Umbilical cord (tissue), 2 donors: ENCODE measurements at places on chromosomes 13 and 19.

DNA sequence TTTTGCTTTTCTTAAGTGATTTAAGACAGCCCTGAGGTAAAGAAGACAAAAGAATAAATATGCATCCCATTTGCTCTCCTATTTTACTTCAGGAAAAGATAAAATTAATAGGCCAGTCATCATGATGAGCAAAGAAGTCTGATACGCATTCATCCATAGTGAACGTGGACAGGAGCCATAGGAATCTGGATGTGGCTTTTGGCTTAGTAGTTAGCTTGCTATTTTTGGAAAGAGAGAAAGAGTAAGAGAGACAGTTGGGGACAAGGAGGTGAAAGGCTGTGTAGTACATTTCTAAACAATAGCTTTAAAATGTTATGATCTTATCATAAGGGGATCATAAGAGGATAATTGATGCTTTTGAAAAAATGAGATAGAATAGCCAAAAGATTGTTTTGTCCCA is 545.2 kb downstream of the IRS2 start:
- DNase-seq = no peak

GRCh38 chr13:45209229-45209628 is 8.4 kb upstream of the KCTD4 start:
- DNase-seq = no peak

DNA sequence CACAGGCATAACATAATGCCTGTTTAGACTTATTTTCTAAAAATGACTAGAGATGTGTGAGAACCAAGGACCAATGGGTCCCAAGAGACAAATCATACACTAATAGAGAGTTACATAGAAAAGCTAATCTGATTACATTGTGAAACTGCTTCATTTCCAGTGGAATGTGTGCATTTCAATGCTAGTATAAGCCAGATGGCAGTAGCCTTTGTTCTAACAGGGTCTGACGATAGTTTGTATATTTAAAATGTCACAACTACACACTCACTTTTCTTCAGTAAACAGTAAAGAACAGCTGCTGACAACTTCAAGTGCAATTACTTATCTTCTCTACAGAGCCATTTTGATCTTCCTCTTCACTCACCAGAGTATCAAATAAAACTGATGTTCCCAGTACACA is 4.3 kb upstream of the SLITRK5 start:
- DNase-seq = no peak

GRCh38 chr19:46629546-46630025 is 4.7 kb upstream of the PTGIR start:
- DNase-seq = peak; percentile 65

DNA sequence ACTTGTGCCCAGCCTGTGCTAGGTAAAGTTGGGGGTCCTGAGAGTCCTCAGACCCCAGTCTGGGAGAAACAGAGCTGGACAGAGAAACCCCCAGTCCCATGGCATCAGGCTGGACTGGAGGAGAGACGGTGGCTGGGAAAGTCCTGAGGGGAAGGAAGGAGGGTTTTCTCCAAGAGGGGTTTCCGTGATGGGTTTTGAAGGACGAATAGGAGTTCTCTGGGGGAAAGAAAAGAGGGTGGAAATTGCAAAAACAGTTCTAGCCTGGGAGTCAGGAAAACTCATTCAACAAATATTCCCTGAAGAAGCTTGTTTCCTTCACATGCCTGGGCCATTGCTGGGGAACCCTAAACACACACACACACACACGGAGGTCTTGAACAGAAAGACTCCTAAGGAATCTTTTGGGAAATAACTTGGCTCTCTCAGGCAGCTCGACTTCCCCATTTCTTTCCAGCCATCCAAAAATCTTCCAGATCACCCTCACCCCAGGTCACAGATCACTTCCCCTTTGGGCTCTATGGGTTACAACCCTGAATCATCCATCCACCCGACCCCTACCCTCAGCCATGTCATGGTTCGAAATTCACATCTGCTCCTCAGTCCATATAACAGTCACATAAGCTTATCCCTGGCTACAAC is 47.5 kb downstream of the COLGALT1 start:
- no peak for DNase-seq

GRCh38 chr19:33514885-33515551 is 6.6 kb downstream of the PEPD start:
- DNase-seq = no peak

DNA sequence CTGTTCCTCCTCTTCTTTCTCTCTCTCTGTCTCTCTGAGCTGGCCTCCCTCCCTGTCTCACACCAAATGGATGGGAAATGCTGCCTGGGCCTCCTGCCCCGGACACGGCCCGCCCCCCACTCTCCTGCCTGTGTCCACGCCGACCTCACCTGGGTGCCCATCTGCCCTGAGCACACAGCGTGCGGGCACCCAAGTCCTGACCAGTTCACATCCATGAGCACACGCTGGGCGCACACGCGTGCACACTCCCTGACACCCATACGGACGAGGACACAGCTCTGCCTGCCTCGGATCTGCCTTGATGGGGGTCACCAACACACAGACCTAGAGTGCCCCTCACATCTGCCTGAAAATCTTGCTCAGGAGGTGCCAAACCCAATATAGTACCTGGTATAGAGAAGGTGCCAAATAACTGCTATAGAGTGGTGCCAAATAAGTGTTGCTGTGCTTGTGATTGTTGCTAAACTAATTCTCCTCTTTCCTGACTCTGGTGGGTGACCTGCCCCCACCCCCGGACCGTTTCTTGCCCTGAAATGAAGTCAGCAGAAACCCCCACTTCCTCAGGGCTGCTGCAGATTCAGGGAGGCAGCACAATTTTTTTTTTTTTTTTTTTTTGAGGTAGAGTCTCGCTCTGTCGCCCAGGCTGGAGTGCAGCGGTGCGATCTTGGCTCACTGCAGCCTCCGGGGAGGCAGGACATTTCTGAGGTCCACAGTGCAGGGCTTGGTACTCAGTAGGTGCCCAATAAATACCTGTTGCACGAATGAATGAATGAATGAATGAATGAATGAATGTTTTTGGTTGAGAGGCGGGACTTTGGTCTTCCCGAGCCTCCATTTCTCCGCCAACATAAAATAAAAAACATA is 4.6 kb downstream of the NFIC start:
- no peak for DNase-seq

DNA sequence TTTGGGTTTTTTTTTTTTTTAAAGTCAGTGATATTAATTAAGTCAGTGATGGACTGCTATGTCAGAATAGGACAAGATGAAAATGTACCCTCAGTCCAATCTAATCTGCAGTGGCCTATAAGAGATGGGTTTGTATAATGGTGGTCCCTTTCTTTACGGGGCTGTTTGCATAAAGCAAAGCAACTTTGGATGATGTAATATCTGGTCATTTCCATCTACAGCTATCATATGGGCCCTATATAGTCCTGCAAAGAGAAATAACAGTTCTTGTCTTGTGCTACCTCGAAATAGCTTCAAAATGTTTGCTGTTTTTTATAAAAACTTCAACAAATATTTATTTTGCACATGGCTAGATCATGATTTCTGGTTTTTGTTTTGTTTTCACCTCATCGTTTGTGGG is 20.2 kb upstream of the POMP start:
- DNase-seq = no peak

DNA sequence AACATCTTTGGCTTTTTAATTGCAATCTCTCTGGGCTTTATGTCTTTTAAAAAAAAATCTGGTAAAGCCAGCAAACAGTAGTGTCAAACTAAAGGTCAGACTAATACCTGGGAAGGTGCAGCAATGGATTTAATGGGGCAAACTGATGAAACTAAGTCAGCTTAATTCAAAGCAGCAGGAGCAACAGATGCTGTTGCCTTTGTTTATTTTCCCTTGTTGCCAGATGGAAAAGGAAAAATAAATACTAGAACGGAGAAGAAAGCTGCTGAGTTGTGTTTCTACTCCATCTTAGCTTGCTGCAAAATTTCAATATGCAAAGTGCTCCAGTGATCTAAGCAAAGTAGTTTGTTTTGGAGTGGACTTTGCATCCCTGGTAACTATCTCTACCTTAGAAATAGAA is 1097.8 kb downstream of the PCDH17 start:
- no peak for DNase-seq

DNA sequence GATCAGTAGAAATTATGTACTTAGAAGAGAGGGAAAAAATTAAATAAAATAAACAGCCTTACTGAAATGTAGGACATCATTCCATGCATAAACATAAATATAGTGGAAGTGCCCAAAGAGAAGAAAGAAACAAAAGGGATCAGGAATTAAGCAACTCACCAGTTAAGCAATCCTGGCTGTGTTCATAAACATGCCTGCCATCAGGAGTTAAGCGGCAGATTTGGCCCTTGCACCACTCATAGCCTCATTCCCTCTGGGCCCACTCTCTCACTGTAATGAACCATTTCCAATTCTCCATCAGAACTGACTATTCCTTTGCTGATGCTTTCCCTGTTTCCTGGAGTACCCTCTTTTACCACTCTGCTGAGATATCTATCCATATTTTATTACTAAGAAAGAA is 281.4 kb downstream of the LHFPL6 start:
- DNase-seq = no peak

DNA sequence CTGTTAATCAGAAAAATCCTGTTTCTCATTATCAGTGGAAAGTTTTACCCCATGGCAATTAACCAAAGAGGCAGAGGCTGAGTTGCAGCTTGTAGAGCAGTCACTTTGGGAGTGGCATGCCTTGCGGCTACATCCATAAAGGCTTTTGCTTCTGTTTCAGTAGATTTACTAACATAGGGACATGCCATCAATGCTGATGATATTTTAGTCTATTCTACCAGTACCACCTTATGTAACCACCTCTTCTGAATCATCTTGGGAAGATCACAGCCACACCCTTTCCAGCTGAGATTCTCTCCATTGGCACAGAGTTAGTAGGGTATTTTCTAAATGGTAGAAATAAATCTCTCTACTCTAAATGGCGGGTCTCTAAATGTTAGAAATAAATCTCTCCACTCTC is 37.5 kb downstream of the POSTN start:
- DNase-seq = peak; percentile 33

DNA sequence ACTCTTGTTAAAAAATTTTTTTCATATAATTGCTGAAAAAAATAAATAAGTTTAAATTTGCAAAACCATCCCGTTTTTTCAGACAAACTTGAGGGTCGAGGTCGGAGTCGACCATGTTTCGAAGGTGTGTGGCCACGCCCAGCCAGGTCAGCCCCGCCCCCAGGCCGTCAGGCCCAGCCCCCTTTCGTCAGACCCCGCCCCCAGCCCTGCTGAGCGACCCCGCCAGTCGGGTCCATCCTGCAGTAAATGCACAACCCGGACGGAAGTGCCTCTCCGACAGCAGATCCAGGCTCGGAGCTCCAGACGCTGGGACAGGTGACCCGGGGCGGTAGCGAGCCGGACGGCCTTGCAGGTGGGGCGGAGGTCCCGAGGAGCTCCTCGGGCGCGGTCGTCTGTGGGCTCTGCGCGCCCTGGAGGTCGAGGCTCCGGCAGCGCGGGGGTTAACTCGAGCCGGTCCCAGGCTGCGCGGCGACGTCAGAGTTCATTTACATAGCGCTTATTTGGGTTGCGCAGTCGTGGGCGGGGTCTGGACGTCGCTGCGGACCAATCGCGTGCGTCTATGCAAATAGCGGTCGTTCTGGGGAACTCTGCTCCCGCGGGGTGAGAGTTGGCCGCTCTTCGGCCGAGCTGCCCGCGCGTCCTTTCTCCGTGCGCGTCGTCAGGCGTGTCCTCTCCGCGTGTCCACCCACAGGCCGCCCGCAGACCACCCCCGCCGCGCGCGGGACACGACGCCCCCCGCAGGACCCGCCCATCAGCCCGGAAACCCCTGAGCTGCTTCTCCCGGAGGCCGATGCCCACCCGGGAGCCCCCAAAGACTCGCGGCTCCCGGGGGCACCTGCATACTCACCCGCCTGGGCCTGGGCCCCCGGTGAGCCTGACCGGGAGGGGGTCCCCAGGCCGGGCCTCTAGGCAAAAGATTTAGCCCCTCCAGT is at the start of gene OCEL1:
OCEL1 (plus strand) TSS at position 225 of the 932 bp plus-strand sequence; CDS start at position 247, 22 bp downstream.
- peak; percentile 99 for DNase-seq

- DNase-seq = no peak
Observed at GRCh38 chr19:3966051-3967017, 4.6 kb downstream of the DAPK3 start.

GRCh38 chr13:39612023-39612637 is 9.1 kb upstream of the LHFPL6 start:
- peak; percentile 81 for DNase-seq

DNA sequence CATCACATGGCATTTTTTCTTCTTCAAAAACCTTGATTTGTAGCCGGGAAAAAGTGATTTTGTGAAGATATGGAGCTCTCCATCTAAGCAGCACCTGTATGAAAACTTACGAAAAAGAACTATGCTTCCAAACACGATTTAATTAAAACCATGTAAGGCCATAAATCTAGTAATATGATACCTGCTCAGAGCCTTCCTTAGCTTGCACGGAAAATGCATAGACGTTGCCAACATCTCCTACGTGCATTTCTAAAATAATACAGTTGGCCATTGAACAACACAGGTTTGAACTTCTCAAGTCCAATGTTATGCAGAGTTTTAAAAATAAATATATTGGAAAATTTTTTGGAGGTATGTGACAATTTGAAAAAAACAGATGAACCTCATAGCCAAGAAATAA is 59.1 kb upstream of the RNF113B start:
- no peak for DNase-seq

DNA sequence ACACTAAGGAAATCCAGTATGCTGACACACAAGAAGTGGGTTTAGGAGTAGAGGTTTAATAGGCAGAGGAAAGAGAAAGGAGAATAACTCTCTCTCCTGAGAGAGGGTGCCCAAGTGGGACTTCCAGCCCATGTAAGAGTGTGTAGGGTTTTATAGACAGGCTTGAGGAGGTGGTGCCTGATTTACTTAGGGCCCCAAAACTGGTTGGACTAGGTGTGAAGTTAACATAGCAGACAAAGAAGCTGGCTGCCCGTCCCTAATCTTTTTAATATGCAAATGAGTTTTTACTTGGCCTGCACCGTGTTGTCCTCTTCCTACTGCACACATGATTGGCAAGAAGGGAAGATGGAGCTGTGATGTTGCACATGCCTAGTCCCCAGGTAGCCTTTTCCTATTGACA is 752.5 kb upstream of the SLITRK5 start:
- no peak for DNase-seq

DNA sequence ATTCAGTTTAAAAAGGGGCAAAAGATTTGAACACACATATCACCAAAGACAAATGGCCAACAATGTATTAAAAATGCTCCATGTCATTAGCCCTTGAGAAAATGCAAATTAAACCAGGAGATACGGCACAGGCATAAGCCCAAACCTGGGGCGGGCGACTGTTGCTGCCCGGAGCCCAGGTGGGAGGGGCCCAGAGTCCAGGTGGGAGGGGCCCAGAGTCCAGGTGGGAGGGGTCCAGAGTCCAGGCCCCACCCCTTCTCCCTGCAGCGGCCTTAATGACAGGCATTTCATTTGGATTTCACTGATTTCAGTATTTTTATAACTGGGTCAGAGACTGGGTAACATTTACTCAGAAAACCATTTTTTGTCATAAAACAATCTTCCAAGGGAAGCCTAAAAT is 78.2 kb downstream of the RASA3 start:
- no peak for DNase-seq

DNA sequence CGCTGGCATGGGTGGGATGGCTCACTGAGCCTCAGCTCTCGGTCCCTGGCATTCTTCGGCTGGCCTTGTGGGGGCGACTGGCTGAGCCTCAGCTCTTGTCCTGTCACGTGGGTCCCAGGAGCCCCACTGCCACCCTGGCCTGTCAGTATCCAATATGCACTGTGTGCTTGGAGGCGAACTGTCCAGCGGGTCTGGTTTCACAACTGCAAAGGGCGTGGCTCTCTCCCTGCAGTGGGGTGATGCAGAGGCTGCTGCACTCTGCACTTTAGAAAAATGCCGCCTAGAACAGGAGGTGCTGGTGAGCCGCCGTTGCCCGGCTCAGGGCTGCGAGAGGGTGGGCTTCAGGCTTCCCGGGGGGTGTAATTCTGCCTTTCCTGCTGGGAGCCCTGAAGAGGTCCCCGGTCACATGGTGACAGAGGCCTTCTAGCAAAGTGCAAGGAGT is 17.0 kb upstream of the TMEM255B start:
- peak; percentile 88 for DNase-seq
